ENCODE measurements at places on chromosomes 11 and 22.

- DNase-seq, result no peak
These were observed 495.0 kb downstream of the BRD1 start for GRCh38 chr22:49332691-49333090.

DNA sequence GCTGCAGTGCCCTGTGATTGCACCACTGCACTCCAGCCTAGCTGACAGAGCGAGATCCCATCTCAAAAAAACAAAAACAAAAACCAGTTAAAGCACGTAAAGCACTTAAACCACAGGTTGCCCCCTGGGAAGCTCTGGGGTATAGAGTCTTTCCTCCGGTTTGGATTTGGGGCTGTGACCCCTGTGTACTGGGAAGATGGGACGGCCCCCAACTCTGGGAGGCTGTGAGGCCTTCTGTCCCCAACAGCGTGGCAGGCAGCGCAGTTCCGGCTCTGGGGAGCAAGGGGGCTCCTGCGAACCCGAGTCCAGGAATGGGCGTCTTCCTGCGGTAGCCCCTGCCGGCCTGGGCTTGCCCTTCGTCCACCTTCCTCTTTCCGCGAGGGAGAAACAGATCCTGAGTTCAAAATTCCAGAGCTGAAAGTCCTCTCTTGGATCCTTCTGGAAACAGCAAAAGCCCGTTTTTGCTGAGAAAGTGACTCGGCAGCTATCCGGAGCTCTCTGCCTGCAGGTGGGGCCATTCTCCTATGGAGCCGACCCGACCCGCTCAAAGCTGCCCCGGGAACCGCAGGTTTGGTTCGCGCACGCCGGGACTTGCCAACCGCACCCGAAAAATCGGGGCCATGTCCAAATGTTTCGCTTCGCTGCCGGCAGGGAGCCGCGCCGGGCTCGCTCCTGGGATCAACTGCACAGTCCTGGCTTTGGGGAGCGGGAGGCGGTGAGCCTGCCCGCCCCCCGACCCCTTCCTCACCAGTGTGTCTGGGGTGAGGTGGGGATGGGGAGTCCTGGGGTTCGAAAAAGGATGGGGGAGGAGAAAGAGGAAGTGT, 36.3 kb upstream of the POLA2 start:
- peak; percentile 14 for DNase-seq

DNA sequence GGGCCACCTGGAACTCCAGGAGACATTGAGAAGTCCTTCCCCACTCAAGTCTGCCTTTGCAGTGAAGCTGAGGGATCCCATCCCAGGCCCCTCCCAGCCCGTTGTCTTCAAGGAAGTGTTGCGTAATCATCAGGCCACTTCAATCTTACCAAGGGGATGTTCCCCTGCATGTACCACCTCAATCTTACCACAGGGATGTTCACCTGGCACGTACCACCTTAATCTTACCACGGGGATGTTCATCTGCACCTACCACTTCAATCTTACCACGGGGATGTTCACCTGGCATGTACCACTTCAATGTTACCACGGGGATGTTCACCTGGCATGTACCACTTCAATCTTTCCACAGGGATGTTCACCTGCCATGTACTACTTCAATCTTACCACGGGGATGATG, 108.0 kb upstream of the SYN3 start:
- no peak for DNase-seq

GRCh38 chr22:42794551-42795510, 62.2 kb downstream of the ARFGAP3 start:
- DNase-seq, result no peak

- no peak for DNase-seq
These were observed 23.8 kb downstream of the MYBPC3 start for GRCh38 chr11:47328449-47329390.

- no peak for DNase-seq
These were observed 43.9 kb upstream of the CARD18 start for GRCh38 chr11:105183426-105183825.

DNA sequence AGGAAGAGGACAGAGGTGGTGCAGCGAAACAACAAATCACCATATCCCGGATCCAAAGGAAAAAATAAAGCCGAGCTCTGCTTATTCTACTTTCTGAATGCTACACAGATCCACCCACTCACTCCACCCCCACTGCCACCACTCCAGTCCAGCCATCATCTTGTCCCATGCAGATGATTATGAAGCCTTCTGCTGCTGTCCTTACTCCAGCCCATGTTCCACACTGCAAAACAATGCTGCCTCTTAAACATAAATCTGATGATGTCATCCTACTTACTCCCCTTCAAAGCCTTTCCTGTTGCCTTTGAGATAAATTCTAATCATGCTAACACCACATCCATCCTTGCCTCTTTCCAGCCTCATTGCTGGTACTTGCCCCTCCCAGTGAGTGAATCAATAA, 6.5 kb upstream of the DRD2 start:
- no peak for DNase-seq

DNA sequence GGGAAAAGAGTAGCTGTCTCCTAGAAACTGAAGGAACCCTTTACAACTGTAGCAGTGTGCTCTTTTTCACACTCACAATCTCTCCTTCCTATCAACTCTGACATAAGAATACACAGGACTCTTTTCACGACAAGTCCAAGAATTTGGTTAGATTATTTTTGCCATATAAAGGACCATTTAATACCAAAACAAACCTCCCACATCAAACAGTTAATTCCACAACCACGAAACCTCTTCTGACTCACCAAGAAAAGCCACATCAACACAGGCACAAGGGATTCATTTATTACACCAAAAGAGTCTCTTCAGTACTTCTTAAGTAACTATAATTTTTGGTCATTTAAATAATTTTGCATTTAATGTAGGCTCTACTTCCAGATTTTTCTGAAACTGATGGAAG, 222.6 kb upstream of the PITPNB start:
- no peak for DNase-seq

DNA sequence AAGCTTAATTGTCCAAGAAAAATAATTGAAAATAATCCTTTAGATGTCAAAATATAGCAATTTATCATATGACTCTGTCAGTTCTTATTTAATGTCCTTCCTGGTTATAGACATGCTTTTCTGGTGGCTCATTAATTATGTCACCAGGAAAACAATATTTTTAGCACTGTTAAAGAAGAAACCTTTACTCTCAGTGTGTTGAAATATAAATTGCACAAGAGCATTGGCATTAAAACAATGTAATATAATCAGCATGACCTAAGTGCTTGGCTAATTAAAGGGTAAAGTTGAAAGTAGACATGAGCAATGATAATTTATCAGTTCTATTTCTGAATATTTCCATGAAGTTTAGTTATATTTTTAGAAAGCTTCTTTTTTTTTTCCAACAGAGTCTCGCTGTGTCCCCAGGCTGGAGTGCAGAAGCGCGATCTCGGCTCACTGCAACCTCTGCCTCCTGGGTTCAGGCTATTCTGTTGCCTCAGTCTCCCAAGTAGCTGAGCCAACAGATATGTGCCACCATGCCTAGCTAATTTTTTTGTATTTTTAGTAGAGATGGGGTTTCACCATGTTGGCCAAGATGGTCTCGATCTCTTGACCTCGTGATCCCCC, 232.3 kb downstream of the JRKL start:
- DNase-seq, result no peak

GRCh38 chr11:11848891-11849746, 7.3 kb downstream of the USP47 start:
- DNase-seq, result peak; percentile 15

DNA sequence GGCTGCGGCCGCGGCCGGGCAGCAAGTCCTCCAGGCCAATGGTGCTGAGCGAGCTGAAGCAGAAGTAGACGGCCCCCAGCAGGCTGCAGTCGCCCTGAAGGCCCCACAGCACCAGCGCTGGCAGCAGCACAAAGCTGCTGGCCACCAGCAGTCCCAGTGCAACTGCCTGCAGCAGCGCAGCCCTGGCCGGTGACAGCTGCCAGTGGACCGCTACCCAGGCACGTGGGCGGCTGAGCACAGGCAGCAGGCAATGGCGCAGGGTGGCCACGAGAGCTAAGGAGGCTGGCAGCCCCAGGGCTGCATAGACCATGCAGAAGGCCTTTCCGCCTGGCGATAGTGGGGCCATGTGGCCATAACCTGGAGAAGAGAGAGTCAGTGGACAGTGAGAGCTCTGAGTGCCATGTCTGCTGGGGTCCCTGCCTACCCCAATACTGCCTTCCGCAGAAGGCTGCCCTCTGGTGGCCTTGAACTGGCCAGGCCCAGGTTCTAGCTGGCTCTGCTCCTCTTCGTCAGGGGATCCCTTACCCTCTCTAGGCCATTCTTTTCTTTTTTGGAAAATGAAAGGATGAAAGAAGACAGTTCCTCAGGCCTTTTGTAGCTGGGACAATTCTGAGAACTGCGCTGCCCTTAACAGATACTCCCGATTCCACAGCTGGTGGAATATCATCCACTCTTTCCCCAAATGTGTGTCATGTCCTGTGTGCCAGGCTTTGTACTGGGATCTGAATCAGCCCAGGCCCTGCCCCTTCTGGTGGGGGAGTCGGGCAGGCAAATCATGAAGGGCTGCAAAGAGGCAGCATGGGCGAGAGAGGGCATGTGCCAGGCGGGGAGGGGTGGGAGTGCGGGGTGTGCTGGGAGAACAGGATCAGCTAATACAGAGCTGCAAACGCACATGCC, 1.8 kb downstream of the KCNK7 start:
- DNase-seq, result no peak

- DNase-seq, result no peak
These were observed 27.9 kb downstream of the MB start for GRCh38 chr22:35589071-35589755.

- DNase-seq, result no peak
These were observed 13.4 kb downstream of the LGR4 start for GRCh38 chr11:27459191-27459590.

- no peak for DNase-seq
These were observed 222.2 kb upstream of the TENM4 start for GRCh38 chr11:79663017-79663416.

DNA sequence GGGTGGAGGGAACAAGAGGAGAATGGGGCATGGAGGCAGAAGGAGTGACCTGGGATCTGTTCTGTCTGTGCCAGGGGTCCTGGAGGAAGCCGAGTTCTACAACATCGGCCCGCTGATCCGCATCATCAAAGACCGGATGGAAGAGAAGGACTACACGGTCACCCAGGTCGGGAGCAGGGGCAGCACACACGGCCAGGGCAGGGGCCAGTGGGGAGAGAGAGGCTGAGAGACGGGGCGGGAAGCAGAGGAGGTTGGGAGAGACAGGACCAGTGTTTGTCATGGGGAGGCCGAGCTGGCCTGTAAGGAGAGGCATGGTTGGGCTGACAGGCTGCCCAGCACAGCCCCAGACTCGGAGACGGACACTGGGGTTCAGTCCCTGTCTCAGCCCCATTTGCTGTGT, 4.7 kb downstream of the KCTD17 start:
- no peak for DNase-seq

DNA sequence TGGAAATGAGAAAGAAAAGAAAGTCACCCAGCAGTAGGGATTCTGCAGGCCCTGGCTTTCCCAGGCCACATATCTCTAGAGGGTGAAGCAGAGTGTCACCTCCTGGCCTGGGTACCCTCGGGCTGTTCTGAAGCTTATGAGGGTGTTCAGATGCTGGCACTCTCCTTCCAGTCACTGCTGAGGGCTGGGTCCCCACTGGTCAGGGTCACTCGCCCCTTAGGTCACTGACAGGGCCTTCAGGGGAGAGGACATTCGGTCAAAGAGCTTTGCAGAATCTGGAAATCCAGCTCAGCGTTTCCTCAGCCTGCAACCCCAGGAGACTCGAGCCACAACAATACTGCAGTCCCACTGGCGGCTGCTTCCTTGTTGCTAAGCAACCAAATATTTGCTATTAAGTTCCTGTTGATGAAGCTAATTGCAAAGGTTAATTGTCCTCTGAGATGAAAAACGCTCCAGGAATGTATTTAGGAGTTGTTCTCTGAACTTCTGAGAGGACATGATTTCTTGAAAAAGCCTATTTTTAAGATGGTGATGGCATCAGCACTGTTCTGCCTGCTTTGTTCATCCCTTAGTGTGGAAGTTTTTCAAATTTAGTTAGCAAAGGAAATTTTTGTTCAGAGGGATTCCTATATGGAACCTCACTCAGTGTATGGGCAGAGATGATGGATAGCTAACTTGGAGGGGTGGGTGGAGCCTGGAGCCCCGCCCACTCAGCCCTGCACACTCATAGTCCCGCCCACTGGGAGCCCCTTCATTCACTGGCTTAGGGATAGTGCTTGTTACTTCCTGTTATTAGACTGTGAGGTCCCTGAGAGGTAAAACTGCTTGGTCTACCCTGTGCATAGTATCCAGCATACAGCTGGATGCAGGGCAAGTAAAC, 109.2 kb downstream of the CSNK2A3 start:
- DNase-seq, result no peak

DNA sequence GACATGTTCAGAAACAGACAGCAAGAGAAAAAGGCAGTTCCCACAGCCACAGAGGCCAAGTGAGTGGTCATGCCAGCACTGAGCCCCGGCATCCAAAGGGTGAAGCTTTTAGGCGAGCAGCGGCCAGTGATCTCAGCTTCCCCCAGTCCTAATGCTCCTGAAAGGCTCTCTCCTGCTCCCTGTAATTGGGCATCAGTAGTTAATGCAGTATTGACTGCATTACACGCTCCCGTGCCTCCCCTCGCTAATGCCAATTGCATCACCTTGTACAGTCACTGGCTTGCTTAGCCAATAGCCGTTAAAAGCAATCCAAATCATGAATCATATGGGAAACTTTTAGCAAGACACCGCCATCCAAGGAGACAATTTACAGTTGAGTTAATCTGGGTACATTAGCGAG, 4.9 kb downstream of the LMO1 start:
- DNase-seq, result no peak

- no peak for DNase-seq
These were observed 4.6 kb upstream of the PGGHG start for GRCh38 chr11:284105-285020.

- DNase-seq, result no peak
These were observed 29.8 kb upstream of the P2RY2 start for GRCh38 chr11:73188301-73188700.

GRCh38 chr11:75720639-75721038, 3.0 kb downstream of the MOGAT2 start:
- DNase-seq, result no peak

- DNase-seq, result no peak
These were observed 71.8 kb downstream of the XRRA1 start for GRCh38 chr11:74877132-74877531.

DNA sequence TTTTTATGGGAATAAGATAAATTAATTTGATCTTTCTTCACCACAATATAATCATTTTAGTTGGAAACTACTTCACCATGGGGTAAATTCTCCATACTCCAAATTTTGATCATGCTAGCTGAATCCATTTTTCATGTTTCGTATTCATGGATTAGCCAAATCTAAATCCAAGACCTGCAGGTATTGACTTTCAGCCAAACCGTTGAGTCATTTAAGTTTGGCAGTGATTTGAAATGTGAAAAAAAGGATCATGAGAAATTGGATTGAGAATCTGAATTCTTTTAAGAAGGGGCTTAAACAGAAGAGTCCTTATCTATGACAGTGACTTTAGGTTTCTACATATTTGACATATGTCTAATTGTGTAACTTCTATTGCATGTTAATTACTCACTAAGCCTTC, 5.3 kb downstream of the GAS2 start:
- DNase-seq, result no peak

- DNase-seq, result no peak
These were observed 61.5 kb upstream of the EP300 start for GRCh38 chr22:41030891-41031290.

- DNase-seq, result no peak
These were observed 520.8 kb downstream of the BRD1 start for GRCh38 chr22:49306632-49307480.

- DNase-seq, result no peak
These were observed 12.2 kb downstream of the MRGPRF start for GRCh38 chr11:69000831-69001242.

GRCh38 chr11:71451596-71452198, 1.3 kb upstream of the NADSYN1 start:
- DNase-seq, result no peak

GRCh38 chr11:37788141-37788877, 1190.3 kb upstream of the RAG2 start:
- DNase-seq, result no peak

All from stimulated activated CD4-positive, alpha-beta T cell treated with anti-CD3 and anti-CD28 coated beads, Interleukin-1b, Interleukin-23, amount 100 ng/mL, for 1 hour (primary cell).